ENCODE measurements at places on chromosomes 4 and X. TPM values are rescaled to one million over a fixed set of nuclear protein-coding genes. Genes with fewer than 3 reads are reported as not detected.

GRCh38 chr4:108544481-108544880 lies 75.9 kb upstream of the RPL34 start:
- DNase-seq, result no peak
- H3K27ac ChIP-seq, result no peak overlapping the region
- no peaks in the 10 kb centered on the region for H3K4me1 ChIP-seq
- H3K36me3 ChIP-seq, result no peaks in the 10 kb centered on the region
- H3K4me3 ChIP-seq, result no peak overlapping the region

Gene GPM6B
- 1.1 TPM for total RNA-seq

Gene ADH7
- total RNA-seq, result not detected

Gene IRF2
- 43.8 TPM for total RNA-seq

Gene DDX53
- total RNA-seq, result not detected

GRCh38 chr4:11416071-11416766 lies 12.5 kb downstream of the HS3ST1 start:
- no peaks in the 10 kb centered on the region for H3K27me3 ChIP-seq
- H3K4me1 ChIP-seq, result no peaks in the 10 kb centered on the region
- H3K4me3 ChIP-seq, result no peak overlapping the region
- H3K36me3 ChIP-seq, result no peaks in the 10 kb centered on the region
- no peak for DNase-seq

Gene FTSJ1
- 67.3 TPM for total RNA-seq

Gene ARMCX1
- 67.7 TPM for total RNA-seq

DNA sequence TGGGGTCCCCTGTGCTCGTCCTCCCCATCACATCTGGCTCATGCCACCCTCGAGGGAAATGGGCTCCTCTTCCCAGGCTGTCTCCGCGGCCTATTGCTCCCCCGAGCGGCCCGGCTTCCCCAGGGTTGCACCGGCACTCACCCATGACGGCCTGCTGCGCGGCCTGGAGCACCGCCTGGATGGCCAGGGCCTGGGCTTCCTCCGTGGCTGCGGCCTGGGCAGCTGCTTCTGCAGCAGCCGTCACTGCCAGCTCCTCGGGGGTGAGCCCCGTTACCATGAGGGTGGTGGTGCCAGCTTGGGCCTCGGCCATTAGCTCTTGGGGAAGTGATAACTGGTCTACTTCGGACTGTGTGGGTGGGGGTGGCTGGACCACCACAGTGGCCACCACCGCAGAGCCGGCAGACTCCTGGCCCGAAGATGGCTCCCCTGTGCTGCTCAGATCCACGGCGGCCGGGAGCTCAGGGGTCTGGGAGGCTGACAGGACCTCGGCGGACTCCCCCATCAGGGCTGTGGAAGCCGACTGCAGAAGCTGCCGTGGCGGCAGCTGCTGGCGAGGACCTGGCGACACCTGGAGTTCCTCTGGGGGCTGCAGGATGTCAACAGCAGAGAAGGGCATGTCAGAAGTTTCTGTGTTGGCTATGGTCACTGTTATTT lies 8.1 kb upstream of the RENBP start:
- no peak overlapping the region for H3K27ac ChIP-seq
- no peaks in the 10 kb centered on the region for H3K27me3 ChIP-seq
- peaks cover 66% of the 10 kb centered on the region for H3K36me3 ChIP-seq
- no peak overlapping the region for H3K4me3 ChIP-seq
- no peak for DNase-seq

- H3K27ac ChIP-seq, result no peak overlapping the region
- no peaks in the 10 kb centered on the region for H3K36me3 ChIP-seq
- no peaks in the 10 kb centered on the region for H3K4me1 ChIP-seq
- no peak overlapping the region for H3K4me3 ChIP-seq
- DNase-seq, result no peak
- no peaks in the 10 kb centered on the region for H3K27me3 ChIP-seq
These were observed 52.4 kb upstream of the APELA start for GRCh38 chr4:164824581-164824980.
